Breast epithelium (tissue), 4 donors: ENCODE measurements at places on chromosomes 11 and 22. TPM values are rescaled to one million over a fixed set of nuclear protein-coding genes. Genes with fewer than 3 reads are reported as not detected.

DNA sequence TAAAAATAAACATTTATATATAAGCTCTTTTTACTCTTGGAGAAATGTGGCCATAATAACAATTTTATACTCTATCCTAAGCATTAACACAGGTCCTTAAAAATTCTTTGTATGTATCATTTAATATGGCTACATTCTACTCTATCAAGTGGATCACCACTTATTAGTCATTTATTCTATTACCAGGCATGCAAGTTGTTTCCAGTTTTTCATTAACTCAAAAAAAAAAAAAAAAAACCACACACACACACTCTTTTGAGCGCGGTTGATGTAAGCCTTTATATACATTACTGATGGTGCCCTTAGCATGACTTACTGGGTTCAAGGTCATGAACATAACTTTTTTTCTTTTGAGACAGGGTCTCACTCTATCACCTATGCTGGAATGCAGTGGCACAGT, 47.1 kb upstream of the MICAL2 start:
- no peak for DNase-seq

DNA sequence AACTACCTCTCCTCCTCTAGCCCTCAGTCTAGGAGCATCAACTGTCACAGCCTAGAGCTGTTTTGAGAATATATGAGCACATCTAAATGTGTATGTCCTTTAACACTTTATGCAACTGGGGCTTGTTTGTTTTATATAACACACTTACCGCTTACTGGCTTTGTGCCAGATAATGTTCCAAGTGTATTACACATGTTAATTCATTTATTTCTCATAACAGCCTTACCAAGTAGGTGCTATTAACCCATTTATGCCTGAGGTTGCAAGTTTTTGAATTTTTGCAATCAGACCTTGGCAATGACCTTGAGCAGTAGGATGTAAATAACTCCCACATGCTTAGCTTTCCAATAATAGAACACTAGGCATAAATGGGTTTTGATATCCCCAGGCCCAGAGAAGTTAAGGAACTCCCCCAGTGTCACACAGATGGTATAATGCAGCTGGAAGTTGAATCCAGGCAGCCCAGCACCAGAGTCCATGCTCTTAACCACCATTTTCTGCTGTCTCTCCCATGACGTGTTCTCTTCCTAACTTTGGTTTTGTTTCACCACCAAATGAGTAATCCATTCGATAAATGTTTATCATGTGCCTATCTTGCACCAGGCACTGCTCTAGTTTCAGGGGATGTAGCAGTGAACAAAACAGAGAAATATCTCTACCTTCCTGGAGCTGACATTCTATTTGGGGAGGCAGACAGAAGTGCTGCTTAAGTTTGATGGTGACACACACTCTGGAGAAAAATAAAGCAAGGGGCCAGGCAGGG, 23.1 kb downstream of the PRDM11 start:
- DNase-seq = no peak

MS4A1 gene
- total RNA-seq = 1.6 TPM

TNRC6B gene
- total RNA-seq = 32.8 TPM

HEPN1 gene
- total RNA-seq = not detected
